ENCODE measurements at places on chromosomes 1 and 21. TPM values are rescaled to one million over a fixed set of nuclear protein-coding genes. Genes with fewer than 3 reads are reported as not detected.

DNA sequence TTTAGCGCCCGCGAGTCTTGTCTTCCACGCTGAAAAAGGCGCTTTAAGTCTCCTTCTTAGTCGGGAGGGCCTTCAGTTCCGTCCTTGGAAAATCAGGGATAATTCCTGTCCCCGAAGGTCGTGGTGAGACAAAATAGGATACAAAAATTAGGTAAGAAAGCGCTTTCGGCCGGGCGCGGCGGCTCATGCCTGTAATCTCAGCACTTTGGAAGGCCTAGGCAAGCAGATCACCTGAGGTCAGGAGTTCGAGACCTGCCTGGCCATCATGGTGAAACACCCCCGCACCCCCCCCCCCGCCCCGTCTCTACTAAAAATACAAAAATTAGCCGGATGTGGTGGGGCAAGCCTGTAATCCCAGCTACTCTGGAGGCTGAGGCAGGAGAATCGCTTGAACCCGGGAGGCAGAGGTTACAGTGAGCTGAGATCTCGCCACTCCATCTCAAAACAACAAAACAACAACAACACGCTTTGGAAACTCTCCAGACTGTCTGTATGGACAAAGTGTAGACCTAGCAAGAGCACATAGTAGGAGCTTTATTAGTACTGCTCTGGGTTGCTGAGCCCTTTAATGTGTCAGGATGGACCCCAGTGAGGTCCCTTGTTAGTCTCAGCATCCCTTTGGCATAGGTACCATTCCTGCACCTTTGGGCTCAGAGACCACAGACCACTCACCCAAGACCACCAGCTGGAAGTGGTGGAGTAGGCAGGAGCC is 790 bp upstream of the TMEM54 start:
- no peak for DNase-seq

GRCh38 chr1:43747736-43748135 is 40.4 kb downstream of the ST3GAL3 start:
- DNase-seq = no peak

DNA sequence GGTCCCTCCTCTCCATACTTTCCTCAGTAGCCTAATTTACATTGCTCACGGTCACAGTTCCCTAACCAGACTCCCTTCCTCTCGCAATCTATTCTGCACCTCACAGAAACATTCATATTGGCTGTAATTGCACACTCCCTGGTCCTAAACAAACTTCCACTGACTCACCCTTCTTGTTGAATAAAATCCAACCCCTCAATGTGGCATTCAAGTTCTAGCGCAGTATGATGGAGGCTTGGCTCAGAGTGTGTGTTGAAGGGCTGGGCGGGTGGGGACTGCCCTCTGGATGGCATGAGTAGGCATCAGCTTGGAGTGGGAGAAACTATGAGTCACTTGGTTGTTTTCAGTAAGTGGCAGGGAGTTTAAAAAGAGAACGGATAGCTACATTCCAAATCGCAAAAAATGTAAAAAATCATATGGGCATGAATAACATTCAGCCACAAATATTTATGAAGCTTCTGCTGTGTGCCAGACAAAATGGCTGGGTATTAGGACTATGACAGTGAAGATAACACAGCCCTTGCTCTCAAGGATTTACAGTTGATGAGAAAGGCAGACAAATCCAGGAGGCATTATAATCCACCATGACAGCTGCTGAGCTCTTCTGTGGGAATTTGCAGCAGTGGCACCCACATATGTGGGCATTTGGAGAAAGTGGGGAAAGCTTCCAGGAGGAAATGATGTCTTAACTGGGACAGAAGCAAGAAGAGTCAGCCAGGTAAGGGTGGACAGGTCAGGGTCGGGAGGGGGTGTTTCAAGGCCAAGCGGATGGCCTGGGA is 42.2 kb upstream of the LYST start:
- no peak for DNase-seq

Gene ADAMTSL4
- 0.46 TPM for total RNA-seq

Gene RGL1
- 40.8 TPM for total RNA-seq

DNA sequence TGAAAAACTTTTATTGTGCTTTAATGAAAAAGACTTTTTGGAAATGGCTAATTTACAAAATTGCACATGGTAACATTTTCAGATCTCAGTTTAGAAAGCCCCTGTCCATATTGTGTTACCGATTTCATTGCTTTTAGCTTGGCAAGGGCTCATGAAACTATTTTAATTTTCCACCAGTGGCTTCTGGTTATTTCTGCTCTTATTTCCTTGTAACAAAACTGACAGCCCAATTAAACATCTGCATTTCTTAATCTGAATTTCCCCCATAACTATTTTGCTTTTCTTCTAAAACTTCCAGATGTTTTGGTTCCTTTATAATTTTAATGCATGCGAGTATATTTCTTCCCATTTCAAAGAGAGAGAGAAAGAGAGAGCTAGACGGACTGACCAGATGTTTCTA is 264.8 kb downstream of the PTPRC start:
- no peak for DNase-seq

Gene HSPB7
- total RNA-seq = not detected

DNA sequence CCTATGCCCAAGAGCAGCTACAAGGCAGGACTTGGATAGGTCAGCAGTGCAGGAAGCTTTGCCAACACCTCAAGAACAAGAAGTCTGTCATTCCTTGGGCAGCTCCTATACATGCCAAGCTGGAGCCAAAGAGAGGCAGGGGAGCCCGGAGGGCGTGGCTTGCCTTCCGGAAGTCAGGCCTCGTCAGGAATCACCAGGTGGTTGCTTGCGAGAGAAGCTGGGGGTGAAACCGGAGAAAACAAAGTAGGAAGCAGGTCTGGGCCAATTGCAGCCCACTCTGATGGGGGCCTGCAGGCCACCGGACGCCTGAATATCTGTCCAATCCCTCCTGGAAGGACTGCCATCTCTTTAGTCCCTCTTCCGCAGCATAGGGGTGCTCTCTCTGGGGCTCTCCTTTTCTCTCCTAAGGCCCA is 794 bp upstream of the FAM76A start:
- no peak for DNase-seq

Gene PAPPA2
- total RNA-seq = 0.40 TPM

Gene CD34
- 16.9 TPM for total RNA-seq

Gene NUAK2
- total RNA-seq = 1.2 TPM

Gene KLF17
- total RNA-seq = not detected

GRCh38 chr1:198641501-198641900 is 2.7 kb downstream of the PTPRC start:
- DNase-seq = no peak

DNA sequence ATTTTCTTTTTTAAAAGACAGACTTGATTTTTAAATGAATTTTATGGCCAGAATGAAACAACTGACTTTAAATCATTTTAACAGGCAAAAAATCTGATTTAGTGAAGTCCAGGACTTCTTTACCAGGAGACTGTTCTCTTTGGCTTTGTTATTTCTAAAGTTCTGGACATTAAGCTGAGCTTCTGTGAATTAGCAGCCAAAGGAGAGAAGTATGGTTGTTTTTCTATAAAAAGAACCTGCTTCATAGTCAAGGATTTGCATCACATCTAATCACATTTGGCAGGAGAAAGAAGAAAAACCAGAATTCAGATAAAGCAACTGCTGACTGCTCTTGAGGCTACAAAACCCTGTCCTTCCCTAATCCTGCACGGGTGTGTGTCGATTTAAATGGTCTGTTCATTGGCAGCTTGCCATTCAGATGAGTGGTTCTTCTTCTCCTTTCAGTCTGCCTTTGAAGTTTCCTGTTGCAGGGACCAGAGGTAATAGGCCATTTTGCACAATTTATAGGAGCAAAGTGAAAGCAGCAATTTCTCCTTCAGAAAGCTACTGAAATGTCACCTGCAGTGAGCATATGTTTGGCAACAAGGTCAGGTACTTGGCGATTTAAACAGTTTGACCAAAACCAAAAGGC is 215.4 kb downstream of the OLFM3 start:
- DNase-seq = no peak

GRCh38 chr1:39043513-39043912 is 17.4 kb downstream of the NDUFS5 start:
- DNase-seq = no peak

GRCh38 chr1:64043976-64044375 is 159.4 kb upstream of the UBE2U start:
- no peak for DNase-seq

GRCh38 chr1:97806996-97807520 is 113.8 kb downstream of the DPYD start:
- DNase-seq = no peak

Gene RGS8
- not detected for total RNA-seq

Gene CLCA4
- not detected for total RNA-seq

DNA sequence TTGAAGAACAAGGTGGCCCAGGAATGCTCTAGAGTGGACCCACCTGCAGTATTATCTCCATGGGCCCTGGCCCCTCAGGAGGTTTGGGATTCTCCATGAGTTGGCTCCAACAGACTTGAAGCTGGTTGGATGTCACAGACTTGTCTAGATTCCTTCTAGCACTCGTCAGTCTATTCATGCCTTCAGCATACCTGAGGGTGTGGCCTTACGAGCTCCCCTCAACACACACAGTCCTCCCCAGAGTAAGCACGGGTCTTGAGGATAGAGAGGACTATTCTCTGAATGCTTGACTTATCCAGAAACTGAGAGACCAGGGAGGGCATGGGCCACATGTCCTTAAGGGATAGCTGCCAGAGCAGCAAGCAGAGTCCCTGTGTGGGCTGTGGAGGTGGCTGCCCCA is 45.9 kb upstream of the COL6A1 start:
- no peak for DNase-seq

Gene TRIM17
- total RNA-seq = not detected

- DNase-seq = no peak
Measured at GRCh38 chr1:161244888-161245287, 6.9 kb upstream of the NR1I3 start.

GRCh38 chr1:92820551-92820950 is 11.3 kb upstream of the RPL5 start:
- no peak for DNase-seq

- DNase-seq = no peak
Measured at GRCh38 chr21:46626536-46626935, 8.9 kb upstream of the PRMT2 start.

- no peak for DNase-seq
Measured at GRCh38 chr21:45084881-45085536, 10.6 kb downstream of the ADARB1 start.

DNA sequence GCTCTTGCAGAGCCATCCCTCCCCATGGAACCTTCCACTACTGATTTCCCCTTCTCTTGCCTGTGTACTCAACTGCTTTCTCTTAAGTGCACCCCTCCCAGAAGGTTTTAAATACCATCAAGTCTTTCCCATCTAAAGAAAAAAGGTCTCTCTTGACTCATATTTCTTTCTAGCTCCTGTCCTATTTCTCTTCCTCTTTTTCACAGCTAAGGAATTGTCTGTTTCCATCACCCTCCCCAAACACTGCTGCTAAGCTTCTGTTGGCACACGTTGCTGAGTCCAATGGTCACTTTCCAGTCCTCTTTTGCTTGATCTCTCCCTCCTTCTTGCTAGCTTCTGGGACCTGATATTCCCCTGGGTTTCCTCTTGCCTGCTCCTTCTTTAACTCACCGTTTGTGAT is 13.3 kb upstream of the GNL2 start:
- DNase-seq = no peak

GRCh38 chr1:54312796-54313316 is 93.3 kb downstream of the SSBP3 start:
- DNase-seq = peak; percentile 45

Gene VHLL
- total RNA-seq = not detected

Gene PCP4L1
- total RNA-seq = not detected

- DNase-seq = no peak
Measured at GRCh38 chr1:245871915-245872314, 635.2 kb downstream of the SMYD3 start.

Data from pulmonary artery endothelial cell (primary cell).